ENCODE measurements at places on chromosomes 13 and 19.
A peak's percentile ranks its signal among the peaks of the same experiment; 100 is the strongest.

- no peak for DNase-seq
Measured at GRCh38 chr13:76864259-76864658, 21.9 kb downstream of the KCTD12 start.

- DNase-seq: no peak
Measured at GRCh38 chr13:27183561-27184147, 12.0 kb upstream of the USP12 start.

DNA sequence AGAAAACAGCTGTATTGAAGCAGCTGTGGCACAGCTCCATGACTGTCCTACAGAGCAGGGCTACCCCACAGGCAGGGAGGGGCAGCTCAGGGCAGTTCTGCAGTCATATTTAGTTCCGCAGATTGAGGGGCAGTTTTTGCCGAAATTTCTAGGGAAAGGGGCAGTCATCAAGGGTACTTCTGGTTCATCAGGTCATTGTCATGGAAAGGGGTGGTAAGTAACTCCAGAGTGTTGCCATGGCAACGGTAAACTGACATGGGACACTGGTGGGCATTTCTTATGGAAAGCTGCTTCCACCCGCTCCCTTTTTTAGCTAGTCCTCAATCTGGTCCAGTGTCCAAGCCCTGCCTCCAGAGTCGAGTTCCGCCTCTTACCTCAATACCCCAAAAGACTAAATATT is 702.8 kb downstream of the LIG4 start:
- no peak for DNase-seq

GRCh38 chr19:2982983-2983350 is 5.6 kb downstream of the TLE6 start:
- no peak for DNase-seq

DNA sequence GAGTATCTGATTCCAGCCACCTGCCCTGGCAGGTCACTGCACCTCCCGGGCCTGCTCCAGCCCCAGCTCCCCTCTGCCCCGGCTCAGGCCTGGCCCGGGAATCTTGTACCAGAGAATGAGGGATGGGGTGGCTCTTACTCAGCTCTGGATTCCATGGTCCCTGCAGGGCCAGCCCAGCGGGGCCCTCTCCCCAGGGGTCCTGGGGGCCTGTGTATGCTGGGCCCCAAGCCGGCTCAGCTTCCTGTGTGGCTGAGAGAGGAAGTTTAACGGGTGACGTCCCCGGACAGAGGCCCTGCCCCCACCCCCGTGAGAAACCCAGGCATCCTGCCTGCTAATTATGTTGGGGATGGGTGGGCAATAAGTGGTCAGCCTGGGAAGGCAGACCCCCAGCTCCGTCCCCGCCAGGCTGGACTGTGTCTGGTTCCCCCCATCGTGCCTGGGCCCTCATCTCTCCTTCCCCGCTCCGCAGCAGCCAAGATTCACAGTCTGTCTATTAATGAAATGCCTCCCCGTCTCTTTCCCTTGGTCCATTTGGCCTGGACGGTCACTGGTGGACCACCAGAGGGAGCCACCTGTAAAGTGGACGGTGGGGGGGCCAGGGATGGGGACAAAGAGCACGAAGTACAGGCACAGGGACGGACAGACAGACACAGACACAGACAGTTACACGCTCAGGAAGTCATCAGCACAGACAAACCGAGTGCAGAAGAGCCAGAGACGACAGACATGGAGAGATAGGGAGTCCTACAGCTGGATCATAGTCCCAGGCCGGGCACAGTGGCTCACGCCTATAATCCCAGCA is at the start of gene DENND1C:
Gene DENND1C (minus strand): TSS at position 247 of the 802 bp plus-strand sequence. CDS start 92 bp downstream, at position 155.
- DNase-seq: peak; percentile 63

DNA sequence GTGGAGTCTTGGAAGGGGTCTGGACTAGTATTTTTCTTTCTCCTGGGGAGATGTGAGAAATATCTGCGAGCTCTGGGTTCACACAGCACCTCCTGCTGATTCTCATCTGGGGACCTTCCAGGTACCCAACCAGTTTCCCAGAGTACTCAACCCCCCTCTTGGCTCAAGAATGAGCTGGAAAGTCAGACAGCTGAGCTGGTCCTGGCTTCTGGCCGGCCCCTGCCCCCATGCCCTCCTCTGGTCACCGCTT is 2.2 kb upstream of the PDE4A start:
- DNase-seq: no peak

- no peak for DNase-seq
Measured at GRCh38 chr19:5452594-5453565, 2.3 kb upstream of the ZNRF4 start.

DNA sequence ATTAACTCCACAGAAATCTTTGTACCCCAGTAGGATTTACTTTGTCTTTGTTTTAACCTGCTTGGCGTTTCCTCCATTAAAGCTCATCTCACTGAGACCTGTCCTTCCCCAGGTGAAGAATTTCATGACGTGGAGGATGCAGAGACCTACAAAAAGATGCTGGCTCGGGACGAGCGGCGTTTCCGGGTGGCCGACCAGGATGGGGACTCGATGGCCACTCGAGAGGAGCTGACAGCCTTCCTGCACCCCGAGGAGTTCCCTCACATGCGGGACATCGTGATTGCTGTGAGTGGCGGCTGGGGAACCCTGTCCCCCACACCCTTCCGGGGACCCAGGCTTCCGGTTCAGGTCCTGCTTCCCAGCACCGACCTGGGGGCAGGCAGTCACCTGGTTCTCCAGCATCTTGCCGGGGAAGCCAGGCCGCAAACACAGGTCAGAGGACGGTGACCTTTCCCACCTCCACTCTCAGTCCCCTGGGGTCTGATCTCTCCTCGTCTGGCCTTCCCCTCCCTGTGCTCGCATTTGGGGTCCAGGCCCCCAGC is 9.2 kb downstream of the RCN3 start:
- DNase-seq: no peak

GRCh38 chr13:85728811-85729210 is 70.4 kb downstream of the SLITRK6 start:
- DNase-seq: no peak

GRCh38 chr13:102361113-102361512 is 40.7 kb downstream of the FGF14 start:
- DNase-seq: no peak

GRCh38 chr13:103099722-103100293 is 33.6 kb upstream of the SLC10A2 start:
- DNase-seq: no peak

DNA sequence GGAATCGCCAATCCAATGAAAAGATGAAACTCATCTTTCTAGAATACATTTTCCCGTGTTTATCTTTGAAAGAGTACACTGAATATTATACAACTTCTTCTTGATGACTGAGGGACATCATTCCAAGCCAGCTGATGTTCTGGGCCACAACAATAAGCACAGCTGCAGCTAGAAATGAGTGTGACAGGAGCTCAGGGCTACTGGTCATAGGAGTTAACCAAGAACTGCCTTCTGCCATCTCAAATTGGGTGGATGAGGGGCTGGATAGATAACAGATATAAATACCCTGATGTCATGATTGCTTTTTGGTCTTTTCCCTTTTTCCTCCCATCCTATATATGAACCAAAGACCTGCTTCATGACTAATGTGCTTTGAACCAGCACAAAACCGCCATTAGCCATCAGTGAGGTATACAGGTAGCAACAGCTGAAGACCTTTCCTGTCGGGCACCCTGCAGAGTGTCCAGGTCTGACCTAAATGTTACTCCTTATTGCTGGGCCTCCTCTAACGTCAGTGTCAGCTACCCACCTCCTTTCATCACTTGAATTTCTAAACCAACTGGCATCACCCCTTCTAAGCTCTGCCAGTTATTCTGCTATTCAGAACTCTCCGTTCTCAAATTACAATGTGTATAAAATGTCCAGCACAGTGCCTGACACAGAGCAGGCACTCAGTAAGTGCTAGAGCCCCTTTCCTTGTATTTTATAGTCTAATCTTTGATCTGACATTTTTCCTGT is 178.2 kb downstream of the ENOX1 start:
- no peak for DNase-seq

DNA sequence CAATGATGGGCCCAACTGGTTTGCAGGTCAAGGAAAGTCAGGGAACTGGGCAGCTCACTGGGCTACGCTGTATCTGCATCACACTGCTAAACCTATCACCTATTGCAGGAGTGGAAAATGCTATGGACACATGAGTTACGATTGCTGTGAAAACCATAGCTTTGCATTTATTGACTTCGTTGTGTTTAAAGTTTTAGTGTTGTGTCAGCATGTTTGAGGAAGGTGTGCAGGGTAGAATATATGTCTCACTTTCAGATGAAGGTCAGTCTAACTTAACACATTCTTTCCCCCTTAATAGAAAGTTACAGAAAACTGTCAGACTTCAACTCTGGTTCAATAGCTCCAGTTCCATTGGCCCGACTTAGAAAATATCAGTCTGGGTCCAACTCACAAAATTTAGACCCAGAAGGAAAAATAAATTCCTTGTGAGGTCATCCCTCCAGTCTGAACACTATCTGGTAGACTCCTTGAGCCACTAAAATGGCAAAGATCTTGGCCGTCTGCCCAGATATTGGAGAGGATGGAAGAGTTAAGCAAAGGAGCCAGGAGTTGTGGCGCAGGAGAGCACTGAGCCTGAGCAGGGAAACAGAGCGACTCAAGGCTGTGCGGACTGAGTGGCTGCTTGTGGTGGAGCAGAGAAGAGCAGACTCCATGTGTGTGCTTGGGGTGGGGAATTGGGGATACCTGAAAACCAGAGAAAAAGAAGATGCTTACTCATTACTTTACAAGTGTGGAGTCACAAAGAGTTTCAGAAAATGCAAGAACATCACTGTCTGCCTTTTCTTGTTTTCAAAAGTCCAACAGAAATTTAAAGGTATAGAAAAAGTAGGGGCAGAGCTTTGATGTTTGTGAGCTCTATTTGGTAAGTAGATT is 518.5 kb downstream of the FGF9 start:
- no peak for DNase-seq

- DNase-seq: no peak
Measured at GRCh38 chr13:90414691-90415596, 932.5 kb upstream of the MIR17HG start.

- DNase-seq: no peak
Measured at GRCh38 chr19:17340302-17340870, 3.0 kb downstream of the GTPBP3 start.

DNA sequence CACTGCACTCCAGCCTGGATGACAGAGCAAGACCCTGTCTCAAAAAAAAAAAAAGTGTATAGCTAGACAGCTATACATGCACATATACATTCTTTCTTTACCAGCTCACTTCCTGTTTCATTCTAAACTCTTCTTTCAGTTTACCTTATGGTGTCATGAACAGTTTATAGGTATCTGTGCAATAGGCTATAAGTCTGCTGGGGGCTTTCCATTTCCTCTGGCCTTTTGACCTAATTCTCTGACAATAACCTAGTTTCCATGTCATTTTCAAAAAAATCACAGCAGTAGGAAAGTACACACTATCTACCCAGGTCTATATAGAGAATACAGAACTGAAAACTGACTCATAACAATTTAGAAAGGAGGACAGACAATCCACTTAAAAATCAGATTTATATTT is 24.4 kb upstream of the URAD start:
- no peak for DNase-seq

GRCh38 chr19:18112989-18113478 is 15.5 kb downstream of the MAST3 start:
- DNase-seq: peak; percentile 83

GRCh38 chr13:62613819-62614218 is 1198.2 kb upstream of the PCDH20 start:
- DNase-seq: no peak

- no peak for DNase-seq
Measured at GRCh38 chr13:20519875-20520274, 5.8 kb downstream of the CRYL1 start.

DNA sequence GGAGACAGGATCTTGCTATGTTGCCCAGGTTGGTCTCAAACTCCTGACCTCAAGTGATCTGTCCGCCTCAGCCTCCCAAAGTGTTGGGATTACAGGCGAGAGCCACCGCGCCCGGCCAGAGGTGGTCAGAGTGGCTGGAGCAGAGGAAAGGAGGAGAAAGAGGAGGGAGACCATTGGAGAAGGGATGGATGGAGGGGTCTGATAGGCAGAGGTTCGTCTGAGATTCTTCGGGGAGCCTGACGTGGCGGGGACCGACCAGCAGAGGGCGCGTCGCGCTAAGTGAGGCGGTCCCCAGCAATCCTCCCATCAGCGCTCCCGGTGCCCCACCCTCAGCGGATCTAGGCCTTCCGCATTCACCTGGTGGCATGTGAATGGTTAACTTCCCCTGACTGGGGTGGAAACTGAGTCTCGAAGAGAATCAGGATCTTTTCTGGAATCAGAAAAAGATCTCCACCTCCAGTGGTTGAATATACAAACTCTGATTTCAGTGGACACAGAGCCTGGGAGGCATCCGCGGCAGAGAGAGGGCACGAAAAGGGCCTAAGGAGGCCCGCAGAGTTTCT is 8.8 kb downstream of the GTPBP3 start:
- DNase-seq: peak; percentile 76

DNA sequence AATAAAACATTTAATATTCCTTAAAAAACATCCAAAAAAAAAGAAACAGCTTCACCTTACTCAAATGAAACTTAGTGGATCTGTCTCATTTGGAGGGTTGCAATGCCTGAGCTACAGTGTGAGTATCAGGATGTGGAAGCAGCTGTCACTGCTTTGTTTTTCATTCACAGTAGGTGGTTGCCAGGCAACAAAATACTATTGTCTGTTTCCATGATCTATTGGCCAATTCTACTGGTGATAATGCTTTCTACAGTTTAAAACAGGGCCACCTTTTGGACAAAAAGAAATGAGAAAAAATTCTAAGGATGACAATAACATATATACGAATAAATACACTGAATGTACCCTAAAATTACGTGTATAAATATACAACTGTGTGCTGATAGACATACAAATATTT is 3.0 kb downstream of the ENOX1 start:
- no peak for DNase-seq

- no peak for DNase-seq
Measured at GRCh38 chr19:7648265-7649014, 11.5 kb downstream of the STXBP2 start.

DNA sequence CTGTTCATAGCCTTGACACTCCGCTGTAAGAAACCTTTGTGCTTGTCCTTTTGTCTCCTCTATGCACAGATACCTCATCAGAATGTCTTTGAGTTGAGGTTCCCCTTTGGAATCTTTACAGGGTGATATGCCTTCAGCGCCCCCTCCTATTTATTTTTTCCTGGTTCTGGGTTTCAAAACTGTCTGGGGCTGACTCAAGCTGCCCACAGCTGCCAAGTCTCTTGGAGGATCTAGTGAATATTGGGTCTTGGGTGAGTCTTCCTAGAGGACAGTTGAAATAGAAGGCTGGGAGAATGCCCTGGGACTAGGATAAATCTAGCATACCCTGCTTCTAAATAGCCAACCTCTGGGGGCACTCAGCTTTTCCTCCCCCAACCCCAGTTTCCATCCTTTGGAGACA is 930 bp downstream of the ZNF136 start:
- DNase-seq: no peak
